MG63 (cell line): ENCODE measurements at places on chromosomes 3 and 15. TPM values are rescaled to one million over a fixed set of nuclear protein-coding genes. Genes with fewer than 3 reads are reported as not detected.

The CIDEC gene
- total RNA-seq, result not detected in 2 replicates

The TLNRD1 gene
- 8.4 and 13.9 TPM in 2 replicates for total RNA-seq

DNA sequence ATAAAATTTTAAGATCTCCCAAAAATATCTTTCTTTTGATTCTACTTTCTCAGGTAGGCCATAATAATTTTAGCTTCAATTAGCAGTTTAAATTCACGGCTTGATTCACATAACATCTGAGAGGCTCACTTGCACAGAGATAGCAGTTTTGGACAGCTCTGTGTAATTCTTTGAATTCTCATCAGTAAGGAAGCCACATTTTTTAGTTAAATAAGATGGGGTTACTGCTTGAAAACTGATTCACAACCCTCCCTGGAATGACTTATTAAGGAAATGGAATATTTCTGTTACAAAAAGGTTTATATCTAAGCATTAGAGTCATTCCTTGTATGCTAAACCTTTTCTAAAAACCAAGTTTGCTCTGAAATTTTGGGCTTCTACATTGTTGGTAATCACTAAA is 212.7 kb downstream of the ALCAM start:
- no peak for DNase-seq

- no peak for DNase-seq
Measured at GRCh38 chr3:105040026-105040622, 326.6 kb upstream of the ALCAM start.

DNA sequence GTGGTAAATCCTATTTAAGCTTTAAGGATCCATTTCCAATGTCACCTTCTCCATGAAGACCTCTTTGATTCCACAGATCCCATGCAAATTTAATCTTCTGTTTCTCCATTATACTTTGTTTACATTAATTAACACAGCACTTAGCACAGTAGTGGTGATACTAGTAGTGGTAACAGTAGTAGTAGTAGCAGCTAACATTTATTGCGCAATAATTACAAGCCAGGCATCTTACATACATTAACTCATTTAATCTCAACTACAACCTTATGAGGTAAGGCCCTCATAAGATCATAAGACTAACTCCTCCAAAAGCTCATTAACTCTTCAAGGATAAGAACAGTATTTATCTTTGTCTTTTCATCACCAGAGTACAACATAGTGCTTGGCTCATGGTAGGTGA is 54.8 kb upstream of the FSIP1 start:
- DNase-seq, result no peak

- no peak for DNase-seq
Measured at GRCh38 chr3:141952611-141953010, 76.2 kb downstream of the ATP1B3 start.

- no peak for DNase-seq
Measured at GRCh38 chr3:110628650-110629301, 442.8 kb upstream of the NECTIN3 start.
